Activated naive CD4-positive, alpha-beta T cell treated with anti-CD3 and anti-CD28 coated beads for 36 hours (primary cell): ENCODE measurements at places on chromosomes 2 and 18. TPM values are rescaled to one million over a fixed set of nuclear protein-coding genes. Genes with fewer than 3 reads are reported as not detected.

DNA sequence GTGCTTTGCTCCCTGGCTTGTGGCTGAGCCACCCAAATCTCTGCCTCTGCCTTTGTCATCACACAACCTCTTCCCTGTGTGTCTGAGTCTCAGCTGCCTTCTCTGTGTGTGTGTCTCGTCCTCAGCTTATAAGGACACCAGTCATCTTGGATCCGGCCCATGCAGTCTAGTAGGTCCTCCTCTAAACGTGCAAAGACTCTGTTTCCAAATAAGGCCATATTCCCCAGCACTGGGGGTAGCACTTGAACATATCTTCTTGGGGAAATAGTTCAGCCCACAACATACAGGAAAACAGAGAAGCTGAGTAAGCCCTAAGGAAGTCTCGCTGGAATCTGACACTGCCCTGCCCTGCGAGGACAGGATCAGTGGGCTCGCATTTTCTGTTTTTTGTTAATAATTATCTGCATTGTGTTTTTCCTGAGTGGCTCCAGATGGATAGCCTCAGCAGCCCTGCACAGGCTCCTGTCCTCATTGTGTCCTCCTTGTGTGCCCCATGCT is 42.1 kb downstream of the MTCL1 start:
- H3K36me3 ChIP-seq, result no peaks in the 10 kb centered on the region
- peaks cover 32% of the 10 kb centered on the region for H3K4me1 ChIP-seq
- H3K4me3 ChIP-seq, result no peak overlapping the region
- DNase-seq, result no peak
- H3K27ac ChIP-seq, result no peak overlapping the region

DNA sequence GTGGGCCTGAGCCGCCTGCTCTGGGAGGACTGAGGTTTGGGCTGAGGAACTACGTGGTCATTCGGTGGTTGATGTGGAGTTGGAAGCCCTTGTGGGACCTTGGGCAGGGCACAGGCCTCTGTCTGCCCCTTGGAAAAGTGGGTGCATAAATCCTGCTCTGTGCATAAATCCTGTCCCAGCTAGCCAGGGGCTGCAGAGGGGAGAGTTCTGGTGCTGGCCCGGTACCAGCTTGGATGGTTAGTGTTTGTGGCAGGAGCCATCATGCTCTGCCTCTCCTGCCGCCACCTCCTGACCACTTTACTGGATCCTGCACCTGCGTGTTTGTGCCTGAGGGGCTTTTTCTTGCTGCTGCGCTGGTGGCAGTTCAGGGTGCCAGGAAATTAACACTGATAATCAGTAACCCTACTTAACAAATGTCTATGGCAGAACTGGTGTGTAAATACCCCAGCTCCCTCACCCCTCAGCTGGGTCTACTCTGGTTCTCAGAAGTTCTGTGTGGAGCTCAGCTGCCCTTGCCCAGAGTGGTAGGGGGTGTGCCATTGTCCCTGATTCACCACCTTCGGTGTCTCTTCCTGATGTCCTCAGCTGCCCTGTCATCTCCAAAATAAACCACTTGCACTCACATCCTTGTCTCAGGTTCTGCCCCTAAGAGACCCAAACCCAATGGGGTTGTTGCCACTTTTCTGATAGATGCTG is 156.8 kb downstream of the GLI2 start:
- H3K4me3 ChIP-seq, result no peak overlapping the region
- H3K36me3 ChIP-seq, result no peaks in the 10 kb centered on the region
- no peaks in the 10 kb centered on the region for H3K4me1 ChIP-seq
- no peak overlapping the region for H3K27ac ChIP-seq
- no peak for DNase-seq

Gene RFX8
- 0.64 TPM for total RNA-seq

Gene POLR1A
- total RNA-seq, result 27.1 TPM

Gene NYAP2
- not detected for total RNA-seq
